ENCODE measurements at places on chromosomes 16 and 17.

GRCh38 chr17:70137451-70138230, 31.7 kb upstream of the KCNJ2 start:
- DNase-seq = no peak

DNA sequence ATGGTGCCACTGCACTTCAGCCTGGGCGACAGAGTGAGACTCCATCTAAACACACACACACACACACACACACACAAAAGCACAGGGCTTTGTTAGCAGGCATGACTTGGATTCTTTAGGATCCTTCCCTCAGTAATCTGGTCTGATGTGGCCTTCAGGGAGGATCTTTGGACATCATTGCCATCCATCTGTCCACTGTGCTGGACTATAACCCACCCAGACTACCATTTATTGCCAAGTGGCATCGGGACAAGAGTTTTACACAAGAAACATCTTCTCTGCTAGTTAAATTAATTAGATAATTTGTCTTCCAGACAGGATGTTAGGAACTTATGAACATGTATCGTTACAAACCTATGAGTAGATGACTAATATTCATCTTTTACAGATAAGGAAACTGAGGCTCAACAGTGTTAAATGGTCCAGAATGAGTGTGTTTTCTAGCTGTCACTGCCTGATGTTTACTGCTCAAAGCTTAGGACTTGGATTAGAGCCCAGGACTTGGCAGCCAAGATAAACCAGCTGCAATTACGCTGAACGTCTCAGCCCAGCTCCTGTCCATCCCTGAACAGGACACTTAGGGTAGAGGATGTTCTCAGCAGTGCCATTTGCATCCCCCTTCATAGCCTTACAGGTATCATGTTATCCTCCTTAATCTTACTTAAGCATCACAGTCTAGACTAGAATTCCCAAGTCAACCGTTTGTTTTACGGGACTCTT, 285.8 kb downstream of the WWOX start:
- DNase-seq = no peak

DNA sequence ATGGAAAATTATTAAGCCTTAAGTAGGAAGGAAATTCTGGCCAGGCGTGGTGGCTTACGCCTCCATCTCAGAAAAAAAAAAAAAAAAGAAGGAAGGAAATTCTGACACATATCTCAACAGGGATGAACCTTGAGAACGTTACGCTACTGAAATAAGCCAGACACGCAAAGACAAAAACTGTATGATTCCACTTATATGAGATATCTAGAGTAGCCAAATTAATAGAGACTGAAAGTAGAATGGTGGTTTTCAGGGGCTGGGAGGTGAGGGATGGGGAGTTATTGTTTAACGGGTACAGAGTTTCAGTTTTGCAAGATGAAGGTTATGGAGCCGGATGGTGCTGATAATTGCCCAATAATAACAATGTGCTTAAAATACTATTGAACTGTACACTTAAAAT, 16.2 kb upstream of the HNF1B start:
- no peak for DNase-seq

DNA sequence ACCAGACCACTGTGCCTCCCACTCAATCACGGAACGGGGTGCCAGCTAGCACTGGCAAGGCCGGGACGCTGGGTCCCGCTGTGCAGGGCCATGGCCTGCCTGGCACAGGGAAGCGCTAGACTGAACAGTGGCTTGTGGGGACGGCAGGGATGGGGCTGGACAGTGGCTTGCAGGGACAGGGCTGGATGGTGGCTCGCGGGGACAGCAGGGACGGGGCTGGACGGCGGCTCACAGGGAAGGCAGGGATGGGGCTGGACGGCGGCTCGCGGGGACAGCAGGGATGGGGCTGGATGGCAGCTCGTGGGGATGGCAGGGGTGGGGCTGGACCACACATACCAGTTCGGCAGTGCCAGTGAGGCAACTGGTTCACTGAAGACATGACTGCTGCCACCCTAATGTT, 32.6 kb downstream of the LMF1 start:
- DNase-seq = no peak

DNA sequence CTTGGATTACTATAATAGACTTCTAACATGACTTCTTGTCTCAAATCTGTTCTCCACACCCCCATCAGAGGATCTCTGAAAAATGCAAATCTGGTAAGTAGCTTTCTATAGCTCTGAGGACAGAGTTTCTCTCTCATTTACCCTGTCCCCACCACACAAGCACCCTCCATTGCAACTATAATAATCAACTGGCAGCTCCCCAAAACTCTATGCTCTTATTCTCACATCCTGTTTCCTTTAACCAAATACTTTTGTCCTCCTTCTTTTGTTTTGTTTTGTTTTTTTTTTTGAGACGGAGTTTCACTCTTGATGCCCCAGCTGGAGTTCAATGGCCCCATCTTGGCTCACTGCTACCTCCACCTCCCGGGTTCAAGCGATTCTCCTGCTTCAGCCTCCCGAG, 73.4 kb downstream of the HELZ start:
- no peak for DNase-seq

DNA sequence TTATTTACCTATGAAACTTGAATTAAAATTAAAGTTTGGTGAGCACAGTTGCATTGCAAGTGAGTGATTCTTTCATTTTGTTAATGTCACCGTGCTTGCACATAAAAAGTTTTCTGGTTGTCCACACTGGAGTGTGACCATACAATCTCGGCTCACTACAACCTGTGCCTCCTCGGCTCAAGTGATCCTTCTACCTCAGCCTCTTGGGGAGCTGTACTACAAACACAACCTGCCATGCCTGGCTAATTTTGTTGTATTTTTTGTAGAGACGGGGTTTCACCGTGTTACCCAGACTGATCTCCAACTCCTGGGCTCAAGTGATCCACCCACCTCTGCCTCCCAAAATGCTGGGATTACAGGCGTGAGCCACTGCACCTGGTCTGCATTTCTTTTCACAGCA, 50.1 kb upstream of the ADCY7 start:
- no peak for DNase-seq

DNA sequence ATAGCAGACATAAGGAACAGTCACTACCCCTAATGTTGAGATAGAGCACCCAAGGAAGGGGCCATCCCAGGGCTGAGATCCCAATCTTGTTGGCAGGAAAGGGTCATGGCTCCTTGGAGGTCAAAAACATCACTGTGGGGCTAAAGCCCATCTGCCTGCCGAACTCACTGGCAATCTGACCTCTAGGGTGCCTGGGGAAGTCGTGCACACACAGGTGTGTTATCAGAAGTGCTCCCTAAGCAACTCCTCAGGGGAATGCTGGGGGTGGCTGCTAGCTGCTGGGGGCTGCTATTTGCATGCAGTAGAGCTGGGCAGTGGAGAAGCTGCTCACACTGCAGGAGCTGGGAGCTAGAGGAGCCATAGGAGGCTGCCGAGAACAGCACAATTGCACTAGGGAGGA, 47.5 kb upstream of the PHOSPHO1 start:
- DNase-seq = no peak

GRCh38 chr16:8096211-8096610, 494.1 kb downstream of the TMEM114 start:
- no peak for DNase-seq

DNA sequence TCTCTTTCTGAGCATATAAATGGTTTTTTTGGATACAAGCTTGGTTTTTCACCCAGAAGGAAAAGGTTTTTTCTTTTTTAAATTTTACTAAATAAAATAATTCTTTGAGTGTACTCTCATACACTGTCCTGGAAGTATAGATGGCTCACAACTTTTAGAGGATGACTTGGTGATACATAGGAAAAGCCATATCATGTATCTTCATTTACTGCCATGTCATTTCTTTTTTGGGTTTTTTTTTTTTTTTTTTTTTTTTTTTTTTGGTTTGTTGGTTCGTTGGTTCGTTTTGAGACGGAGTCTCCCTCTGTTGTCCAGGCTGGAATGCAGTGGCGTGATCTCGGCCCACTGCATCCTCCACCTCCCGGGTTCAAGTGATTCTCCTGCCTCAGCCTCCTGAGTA, 11.8 kb downstream of the OGFOD1 start:
- no peak for DNase-seq

DNA sequence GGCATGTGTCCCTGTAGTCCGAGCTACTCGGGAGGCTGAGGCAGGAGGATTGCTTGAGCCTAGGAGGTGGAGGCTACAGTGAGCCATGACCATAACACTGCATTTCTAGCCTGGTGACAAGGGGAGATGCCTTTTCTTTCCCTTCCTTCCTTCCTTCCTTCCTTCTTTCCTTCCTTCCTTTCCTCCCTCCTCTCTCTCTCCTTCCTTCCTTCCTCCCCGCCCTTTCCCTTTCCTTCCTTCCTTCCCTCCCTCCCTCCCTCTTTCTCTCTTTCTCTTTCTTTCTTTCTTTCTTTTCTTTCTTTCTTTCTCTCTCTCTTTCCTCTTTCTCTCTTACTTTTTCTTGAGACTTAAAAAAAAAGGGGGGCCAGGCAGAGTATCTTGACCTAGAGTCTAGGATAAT, 3.1 kb upstream of the CEP20 start:
- no peak for DNase-seq
